ENCODE measurements at places on chromosomes 1 and 21. TPM values are rescaled to one million over a fixed set of nuclear protein-coding genes. Genes with fewer than 3 reads are reported as not detected.
A peak's percentile ranks its signal among the peaks of the same experiment; 100 is the strongest.

- no peaks in the 10 kb centered on the region for H3K4me1 ChIP-seq
- DNase-seq = no peak
- H3K27me3 ChIP-seq = peaks cover 43% of the 10 kb centered on the region
These were observed 20.7 kb downstream of the KCNA2 start for GRCh38 chr1:110585481-110585880.

DNA sequence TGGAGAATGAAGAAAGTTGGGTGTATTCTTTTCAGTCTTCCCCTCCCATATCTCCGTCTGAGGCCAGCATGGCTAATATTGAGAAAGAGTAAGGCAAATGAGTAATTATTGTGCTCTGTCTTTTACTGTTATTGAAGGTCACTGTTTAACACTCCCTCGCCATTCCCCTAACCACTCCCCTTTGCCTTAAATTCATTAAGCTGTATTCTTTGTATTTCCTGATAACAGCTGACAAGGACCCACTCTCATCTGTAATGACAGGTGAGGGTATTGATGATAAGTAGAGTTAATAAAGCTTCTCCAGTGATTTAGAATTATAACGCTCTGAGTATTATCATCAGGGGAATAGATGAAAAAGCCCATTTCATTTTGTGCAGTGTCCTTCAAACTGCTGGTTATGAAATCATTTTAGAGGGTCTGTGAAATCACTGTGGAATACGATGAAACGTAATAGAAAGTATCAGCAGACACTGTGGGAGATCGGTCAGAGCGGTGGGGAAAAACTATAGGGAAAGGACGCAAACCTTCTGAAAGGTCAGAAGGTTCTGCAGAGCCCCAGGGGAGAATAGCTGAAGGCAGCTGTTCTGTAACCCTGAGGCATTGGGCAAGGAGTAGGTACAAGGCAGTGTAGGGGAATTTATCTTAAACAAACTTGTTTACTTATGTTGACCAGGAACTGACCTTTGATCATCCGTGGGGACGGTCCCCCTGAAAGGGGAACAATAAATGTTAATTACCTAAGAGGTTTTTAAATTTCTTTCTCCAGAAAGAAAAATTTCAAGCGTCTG, 46.3 kb upstream of the CACYBP start:
- DNase-seq = no peak
- peaks cover 3% of the 10 kb centered on the region for H3K36me3 ChIP-seq
- H3K4me1 ChIP-seq = peaks cover 24% of the 10 kb centered on the region
- H3K27ac ChIP-seq = peak overlapping the region; percentile 74

- H3K4me3 ChIP-seq = peak overlapping the region; percentile 96
- H3K27me3 ChIP-seq = no peaks in the 10 kb centered on the region
- H3K36me3 ChIP-seq = no peaks in the 10 kb centered on the region
These were observed 831 bp upstream of the FOXD2 start for GRCh38 chr1:47436979-47437446.

Gene NHLH2
- total RNA-seq = not detected

- no peak for DNase-seq
- H3K4me3 ChIP-seq = no peak overlapping the region
- no peak overlapping the region for H3K27ac ChIP-seq
- H3K36me3 ChIP-seq = no peaks in the 10 kb centered on the region
- H3K27me3 ChIP-seq = peaks cover 16% of the 10 kb centered on the region
These were observed 21.2 kb upstream of the ERO1B start for GRCh38 chr1:236302941-236303340.

- DNase-seq = no peak
- no peak within 1 kb of the TSS for H3K27ac ChIP-seq
- peaks cover 23% of the 10 kb centered on the region for H3K4me1 ChIP-seq
- peaks cover 12% of the 10 kb centered on the region for H3K36me3 ChIP-seq
- H3K27me3 ChIP-seq = peaks cover 88% of the 10 kb centered on the region
- peak within 1 kb of the TSS; percentile 91 for H3K4me3 ChIP-seq
These were observed at the start of gene DMBX1 for GRCh38 chr1:46489638-46490405. Gene DMBX1, plus strand, starts transcription at chr1:46489836. Its CDS starts 17,175 bp downstream, at chr1:46507011.

GRCh38 chr1:247376659-247377058, 39.3 kb upstream of the NLRP3 start:
- DNase-seq = no peak
- H3K4me1 ChIP-seq = peaks cover 3% of the 10 kb centered on the region
- no peak overlapping the region for H3K4me3 ChIP-seq
- H3K27ac ChIP-seq = no peak overlapping the region

GRCh38 chr1:223298701-223299100, 65.3 kb downstream of the SUSD4 start:
- H3K4me1 ChIP-seq = peaks cover 19% of the 10 kb centered on the region
- no peak overlapping the region for H3K4me3 ChIP-seq
- no peak for DNase-seq
- H3K27me3 ChIP-seq = no peaks in the 10 kb centered on the region

DNA sequence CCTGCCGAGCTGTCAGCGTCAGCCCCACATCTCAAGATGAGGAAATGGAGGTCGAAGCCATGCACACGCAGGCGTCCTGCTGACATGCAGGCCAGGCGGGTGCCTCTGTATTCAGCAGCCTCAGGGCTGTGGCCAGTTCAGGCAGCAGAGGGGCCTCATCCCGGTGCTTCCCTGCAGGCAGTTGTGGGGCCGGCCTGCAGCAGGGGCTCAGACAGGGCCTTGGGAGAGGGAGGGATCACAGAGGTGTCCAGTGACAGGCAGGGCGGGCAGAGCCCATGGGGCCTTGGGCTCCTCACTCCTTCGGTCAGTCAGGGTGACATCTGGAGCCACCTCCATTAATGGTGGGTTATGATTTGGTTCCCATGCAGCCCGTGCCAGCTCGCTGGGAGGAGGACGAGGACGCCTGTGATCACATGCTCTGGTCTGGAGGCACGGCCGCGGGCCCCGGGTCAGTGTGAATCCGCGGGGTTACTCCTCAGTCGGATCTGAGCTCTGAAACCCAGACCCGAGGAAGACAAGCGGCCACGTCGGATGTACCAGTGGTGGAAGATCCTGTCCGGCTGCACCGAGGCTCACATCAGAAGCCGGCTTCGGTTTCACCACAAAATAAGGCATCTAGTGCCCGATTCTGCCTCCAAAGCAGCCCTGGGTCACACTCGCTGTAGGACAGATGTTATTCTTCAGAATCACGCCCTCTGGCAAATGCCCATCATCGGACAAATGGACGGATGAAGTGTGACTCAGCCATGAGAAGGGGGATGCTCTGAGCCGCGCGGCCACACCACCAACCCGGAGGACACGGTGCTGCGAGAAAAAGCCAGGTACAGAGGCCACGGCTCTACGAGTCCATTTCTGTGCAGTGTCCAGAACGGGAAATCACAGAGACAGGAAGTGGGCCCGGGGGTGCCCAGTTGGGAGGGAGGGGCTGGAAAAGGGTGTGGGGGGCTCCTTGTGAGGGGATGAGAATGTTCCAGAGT, 33.4 kb downstream of the KRTAP10-1 start:
- no peaks in the 10 kb centered on the region for H3K36me3 ChIP-seq
- H3K4me3 ChIP-seq = no peak overlapping the region
- H3K27me3 ChIP-seq = no peaks in the 10 kb centered on the region
- peaks cover 3% of the 10 kb centered on the region for H3K4me1 ChIP-seq

DNA sequence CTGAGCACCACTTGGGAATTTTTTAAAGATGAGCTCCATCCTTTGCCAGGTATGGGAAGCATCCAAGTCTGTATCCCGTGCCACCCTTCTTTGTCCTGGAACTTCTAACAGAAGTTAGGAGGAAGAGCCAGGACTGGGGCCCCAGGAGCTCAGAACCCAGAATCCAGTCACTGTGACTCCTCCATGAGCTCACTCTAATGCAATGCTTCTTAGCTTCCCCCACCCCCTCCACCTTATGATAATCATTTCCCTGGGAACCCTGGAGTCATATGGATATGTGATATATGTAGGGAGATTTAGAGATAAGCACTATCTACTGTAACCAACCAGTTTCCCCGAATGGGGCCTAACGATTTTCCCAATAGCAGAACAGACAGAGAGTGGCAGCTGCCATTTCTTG, 758 bp upstream of the SPRR5 start:
- DNase-seq = no peak
- H3K4me3 ChIP-seq = no peak overlapping the region
- H3K27ac ChIP-seq = no peak overlapping the region
- H3K4me1 ChIP-seq = no peaks in the 10 kb centered on the region

Gene FAM151A
- not detected for total RNA-seq

- H3K36me3 ChIP-seq = peaks cover 8% of the 10 kb centered on the region
- DNase-seq = no peak
- peaks cover 9% of the 10 kb centered on the region for H3K4me1 ChIP-seq
- H3K27ac ChIP-seq = no peak overlapping the region
These were observed 3.8 kb downstream of the LEMD1 start for GRCh38 chr1:205417870-205418635.

DNA sequence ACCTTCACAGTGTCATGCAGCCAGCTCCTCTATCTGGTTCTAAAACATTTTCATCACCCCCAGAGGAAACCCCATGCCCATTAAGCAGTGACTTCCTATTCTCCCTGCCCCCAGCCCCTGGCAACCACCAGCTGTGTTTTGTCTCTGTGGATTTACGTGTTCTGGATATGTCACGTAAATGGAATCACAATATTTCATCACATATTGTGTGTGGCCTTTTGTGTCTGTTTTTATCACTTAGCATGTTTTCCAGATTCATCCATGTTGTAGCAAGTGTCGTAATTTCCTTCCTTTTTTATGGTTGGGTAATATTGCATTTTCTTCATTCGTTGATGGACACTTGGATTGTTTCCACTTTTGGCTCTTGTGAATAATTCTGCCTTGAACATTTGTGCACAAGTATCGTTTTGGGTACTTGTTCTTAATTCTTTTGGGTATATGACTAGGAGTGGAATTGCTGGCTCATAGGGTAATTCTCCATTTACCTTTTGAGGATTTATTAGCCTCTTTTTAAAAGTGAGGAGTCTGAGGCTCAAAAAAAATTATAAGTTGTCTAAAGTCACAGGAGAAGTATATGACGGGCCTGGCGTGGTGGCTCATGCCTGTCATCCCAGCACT, 127.0 kb downstream of the MRPS6 start:
- peak overlapping the region; percentile 43 for H3K27ac ChIP-seq
- H3K4me1 ChIP-seq = peaks cover 19% of the 10 kb centered on the region
- peak overlapping the region; percentile 31 for H3K4me3 ChIP-seq
- no peak for DNase-seq
- H3K27me3 ChIP-seq = peaks cover 6% of the 10 kb centered on the region

DNA sequence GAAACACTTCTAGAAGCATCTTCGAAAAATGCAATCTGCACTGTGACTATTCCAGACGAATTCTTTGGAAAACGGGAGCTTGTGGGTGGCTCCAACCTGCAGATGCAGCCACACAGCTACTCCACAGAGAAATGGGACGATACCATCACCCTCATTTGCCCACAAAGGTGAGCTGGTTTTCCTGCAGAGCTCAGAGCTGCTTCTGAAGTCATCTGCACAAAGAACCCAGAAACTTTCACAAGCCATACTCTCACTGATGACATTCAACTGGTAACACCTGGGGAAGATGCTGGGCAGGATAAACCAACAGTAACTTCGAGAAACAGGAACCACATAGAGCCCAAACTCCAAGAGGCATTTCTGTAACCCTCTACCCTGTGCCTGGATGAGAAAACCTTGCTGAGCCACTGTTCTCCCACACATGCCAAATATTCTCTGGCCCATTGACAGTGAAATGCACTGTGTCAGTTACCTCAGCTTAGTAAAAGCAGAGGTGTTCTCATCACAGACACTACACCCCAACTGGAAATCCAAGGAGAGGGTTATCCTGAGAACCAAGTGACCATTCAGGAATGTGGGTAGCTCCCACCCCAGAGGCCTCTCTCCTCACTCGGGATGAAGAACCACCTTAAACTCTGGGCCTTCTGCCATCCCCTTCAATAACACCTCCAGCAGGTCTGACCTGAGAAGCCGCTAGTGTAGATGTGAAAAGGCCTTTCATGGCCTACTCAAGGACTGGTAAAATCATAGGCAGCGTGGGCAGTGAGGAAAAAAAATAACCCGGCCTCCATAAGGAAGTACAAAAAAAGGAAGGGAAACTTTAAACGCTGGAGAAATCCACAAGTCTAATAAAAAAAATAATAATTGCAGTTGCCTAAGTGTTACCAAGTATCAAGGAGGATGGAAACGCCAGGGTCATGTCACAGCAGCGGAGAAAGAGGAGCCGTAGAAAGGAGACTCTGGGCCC, 56.7 kb downstream of the HSF2BP start:
- H3K27ac ChIP-seq = peak overlapping the region; percentile 24
- H3K4me1 ChIP-seq = peaks cover 3% of the 10 kb centered on the region
- no peak for DNase-seq
- H3K4me3 ChIP-seq = no peak overlapping the region
- H3K27me3 ChIP-seq = no peaks in the 10 kb centered on the region
- H3K36me3 ChIP-seq = no peaks in the 10 kb centered on the region

Gene LEMD1
- not detected for total RNA-seq

DNA sequence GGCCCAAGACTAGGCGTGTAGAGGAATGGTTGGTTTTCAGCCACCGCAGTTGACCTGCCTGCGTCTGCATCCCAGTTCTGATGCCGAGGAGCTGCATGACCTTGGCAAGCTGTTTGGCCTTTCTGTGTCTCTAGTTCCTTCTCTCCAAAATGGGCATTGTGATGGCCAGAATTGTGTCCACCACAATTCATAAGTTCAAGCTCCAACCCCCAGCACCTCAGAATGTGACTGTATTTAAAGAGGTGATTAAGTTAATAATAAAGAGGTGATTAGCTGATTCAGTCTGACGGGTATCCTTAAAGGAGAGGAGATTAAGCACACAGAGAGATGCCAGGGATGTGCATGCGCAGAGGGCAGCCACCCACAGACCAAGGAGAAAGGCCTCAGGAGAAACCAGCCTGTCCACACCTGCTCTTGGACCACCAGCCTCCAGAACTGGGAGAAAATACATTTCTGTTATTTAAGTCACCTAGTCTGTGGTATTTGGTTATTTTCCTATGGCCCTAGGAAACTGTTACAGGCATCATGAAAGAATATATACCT, 28.5 kb downstream of the MAB21L3 start:
- H3K4me1 ChIP-seq = peaks cover 4% of the 10 kb centered on the region
- no peak for DNase-seq
- H3K27me3 ChIP-seq = peaks cover 2% of the 10 kb centered on the region

DNA sequence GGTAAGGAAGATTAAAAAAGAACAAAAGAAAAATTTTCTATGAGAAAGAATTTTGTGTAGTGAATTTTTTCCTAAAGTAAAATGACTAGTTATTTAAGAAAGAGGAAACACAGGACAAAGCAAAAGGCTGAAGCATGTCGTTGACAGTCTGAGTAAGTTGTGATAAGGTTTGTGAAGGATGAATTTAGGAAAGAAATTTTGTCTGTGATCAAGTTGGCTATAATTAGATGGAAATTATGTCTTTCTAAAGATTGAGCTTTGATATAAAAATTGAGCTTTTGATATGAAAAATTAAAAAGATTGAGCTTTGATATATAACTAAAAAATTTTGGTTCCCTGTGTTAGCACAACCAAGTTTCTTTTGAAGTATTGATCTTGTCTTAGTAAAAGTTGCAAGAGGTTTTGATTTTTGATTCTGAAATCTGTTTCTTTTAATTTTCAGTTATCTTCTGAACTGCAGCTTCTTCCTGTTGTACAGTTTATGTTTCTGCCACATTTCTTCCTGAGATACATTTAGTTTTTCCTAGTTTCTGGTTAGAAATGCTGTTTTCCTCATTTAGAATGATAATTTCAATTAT, 101.7 kb upstream of the KIAA0040 start:
- no peak overlapping the region for H3K4me3 ChIP-seq
- no peak for DNase-seq
- peaks cover 18% of the 10 kb centered on the region for H3K27me3 ChIP-seq
- no peak overlapping the region for H3K27ac ChIP-seq
- peaks cover 22% of the 10 kb centered on the region for H3K4me1 ChIP-seq
- peaks cover 4% of the 10 kb centered on the region for H3K36me3 ChIP-seq

All from T-helper 17 cell (primary cell).